ENCODE measurements at places on chromosomes 2 and 18.

DNA sequence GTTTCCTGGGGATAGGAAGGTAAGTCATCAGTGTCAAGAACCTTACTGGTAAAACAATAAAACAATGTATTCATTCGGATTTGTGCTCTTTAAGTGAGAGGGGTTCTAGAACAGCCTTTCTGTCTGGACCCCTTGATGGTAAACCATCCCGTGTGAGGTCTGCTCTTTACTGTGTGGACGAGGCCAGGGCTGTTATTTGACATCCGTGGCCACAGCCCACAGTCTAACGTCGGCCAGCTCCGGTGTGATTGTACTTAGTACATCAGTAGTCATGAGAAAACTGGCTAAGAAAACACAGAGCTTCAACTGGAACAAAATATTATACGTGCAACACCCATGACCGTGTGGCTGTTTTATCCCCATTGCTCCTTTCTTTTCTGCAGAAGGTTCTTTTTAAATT, 62.0 kb downstream of the SLC35F5 start:
- no peak for DNase-seq

GRCh38 chr2:49687918-49688317, 533.6 kb upstream of the FSHR start:
- DNase-seq: no peak

- DNase-seq: no peak
Measured at GRCh38 chr2:8378016-8378810, 303.6 kb upstream of the ID2 start.

GRCh38 chr2:15584767-15585469, 6.8 kb upstream of the DDX1 start:
- DNase-seq: no peak

DNA sequence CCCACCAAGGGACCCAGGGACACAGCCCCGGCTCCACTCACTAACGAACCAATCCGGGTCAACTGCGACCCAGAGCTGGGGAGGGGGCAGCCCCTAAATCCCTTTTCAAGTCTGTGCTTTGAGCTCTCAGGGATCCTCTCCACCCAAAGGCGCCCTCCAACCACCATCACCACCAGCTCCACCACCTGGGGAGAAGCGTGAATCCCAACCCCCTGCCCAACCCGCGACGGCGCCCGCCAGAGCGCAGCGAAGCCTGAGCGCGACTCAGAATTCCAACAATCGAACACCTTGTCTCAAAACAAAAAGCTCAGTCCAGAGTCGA, 497 bp downstream of the DSC3 start:
- no peak for DNase-seq

DNA sequence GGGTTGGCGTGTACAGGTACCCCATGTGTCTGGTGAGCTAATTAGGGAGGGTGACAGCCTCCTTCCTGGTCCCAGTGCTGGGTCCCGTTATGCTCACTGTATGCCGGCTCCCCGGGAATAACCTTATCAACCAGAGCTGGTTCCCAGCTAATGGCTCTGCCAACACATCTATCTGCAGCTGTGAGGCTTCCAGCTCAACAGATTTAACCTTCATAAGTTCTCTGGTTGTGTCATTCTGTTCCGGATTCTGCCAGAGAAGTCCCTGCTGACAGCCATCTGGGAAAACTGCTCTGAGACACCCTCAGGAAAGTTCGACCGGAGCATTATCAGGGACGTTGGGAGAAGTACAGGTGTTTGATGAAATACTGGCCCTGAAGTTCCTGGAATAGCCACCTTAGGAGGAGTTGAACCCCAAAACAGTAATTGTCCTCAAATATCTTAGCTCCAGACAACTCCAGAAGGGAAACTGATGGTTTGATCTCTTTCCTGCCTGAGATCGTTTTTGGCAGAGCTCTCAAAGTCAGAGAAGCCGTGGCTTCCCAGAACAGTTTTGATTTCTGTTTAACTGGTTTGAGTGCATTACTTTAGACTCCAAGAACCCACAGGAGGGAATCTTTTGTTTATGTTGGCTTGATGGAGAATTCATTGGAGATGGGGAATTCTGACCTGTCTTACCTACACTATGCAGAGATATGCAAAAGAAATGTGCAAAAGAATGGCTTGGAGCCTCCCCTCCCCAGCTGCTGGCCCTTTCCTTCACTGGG, 39.4 kb upstream of the TXNDC2 start:
- no peak for DNase-seq

DNA sequence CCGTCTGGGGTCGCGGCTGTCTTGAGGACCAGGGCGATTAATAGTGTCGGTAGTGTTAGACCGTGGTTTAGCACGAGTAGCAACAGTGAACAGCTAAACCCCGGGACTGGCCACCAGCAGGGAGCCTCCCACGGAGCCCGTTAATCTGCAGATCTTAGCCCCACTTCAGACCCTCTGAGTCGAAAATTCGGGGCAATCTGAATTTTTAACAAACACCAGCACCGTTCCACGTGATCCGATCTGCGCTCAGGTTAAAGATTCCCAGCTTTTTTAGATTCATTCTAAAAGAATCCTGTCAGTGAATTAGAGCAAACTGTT, 479 bp upstream of the ATP5F1A start:
- no peak for DNase-seq

DNA sequence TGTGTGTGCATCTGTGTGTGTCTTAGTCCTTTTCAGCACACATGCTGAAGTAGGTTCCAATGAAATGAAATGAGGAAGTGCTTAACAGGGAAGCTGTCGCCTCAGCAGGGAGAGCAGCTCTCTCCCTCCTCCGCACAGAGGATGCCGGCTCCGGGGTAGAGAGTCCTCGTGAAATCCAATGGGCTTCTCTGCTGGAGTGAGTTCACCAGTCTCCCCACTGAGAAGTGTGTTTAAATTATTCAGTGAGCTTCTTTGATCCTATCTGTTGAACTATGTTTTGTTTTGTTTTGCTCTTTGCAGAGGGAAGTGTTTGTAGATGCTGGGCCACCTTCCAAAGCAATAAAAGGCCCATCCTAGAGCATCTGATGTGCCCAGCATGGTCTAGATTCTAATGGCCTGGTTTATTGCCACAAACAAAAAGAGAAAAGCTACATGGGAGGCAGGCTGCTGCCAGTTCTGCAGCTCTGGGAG, 6.7 kb downstream of the PPP1R7 start:
- no peak for DNase-seq

DNA sequence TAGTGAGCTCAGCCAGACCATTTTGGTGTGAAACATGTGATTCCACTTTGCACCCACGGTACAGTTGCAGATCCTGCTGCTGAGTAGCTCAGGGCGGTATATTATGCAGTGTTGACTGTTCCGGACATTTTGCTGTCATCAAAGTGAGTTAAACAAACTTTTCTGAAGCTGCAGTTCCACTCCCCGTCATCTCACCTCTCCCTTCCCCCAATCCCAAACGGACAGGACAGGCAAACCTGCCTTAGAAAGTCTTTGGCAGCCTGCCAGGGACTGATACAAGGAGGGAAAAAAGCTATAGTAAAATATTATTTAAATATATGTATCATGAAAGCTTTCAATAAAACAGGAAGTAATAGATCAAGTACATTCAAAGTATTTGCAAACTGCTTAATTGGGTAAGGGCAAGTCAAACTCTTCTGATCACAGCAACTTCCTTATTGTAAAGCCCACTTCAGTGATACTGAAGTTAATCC, 35.5 kb upstream of the SP5 start:
- no peak for DNase-seq

- DNase-seq: no peak
Measured at GRCh38 chr2:28268386-28268785, 124.3 kb upstream of the FOSL2 start.

DNA sequence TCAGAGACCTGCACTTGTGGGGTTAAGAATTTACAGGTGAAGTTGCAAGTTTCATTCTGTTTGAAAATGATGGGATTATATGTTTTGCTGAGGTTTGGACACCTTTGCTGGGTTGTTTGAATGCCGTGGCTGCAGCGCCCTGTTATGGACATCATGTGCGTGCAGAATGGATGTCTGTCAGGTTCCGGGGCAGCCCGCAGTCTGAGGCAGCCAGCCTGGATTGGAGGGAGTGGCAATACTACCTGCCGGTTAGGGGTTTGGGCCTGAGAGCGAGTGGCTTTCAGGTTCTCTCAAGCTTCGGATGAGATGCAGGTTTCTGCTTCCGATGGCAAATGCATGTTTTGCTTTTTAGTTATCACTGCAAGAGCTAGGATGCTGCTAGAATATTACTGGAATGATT, 1.1 kb downstream of the CASP8 start:
- DNase-seq: no peak

DNA sequence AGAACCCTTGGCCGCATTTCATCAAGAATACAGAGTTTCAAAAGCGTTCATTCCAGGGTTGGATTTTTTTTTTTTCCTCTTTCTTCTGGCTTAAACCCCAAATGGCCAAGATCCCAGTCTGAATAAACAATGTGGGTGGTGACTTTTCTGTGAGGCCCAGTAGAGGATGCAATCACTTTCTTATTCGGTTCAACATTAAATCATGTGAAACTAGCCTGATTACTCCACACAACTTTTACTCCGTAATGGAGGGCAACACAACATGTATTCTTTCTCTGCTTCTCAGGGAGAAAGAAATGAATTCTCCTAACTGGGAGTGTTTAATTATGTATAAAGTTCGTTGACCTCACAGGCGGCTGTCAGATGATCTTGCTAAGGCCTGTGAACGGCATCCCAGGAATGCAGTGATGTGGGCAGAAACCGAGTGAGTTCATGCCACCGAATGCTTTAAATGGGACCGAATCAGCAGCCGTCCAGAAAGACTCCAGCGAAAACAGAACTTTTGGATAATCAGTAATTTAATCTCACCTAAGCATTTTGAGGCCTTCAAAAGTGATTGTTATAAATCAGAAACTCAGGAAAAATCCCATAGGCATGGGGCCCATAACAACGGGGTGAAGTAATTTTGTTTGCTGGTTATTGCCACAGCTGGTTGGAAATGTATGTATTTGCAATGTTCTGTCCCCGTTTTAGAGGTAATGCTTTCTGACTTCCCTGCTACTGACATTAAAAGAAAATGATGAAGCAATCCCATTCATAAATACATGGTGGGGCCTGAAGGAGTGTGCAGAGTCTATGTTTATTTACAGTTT, 81.5 kb downstream of the BCL2 start:
- no peak for DNase-seq

DNA sequence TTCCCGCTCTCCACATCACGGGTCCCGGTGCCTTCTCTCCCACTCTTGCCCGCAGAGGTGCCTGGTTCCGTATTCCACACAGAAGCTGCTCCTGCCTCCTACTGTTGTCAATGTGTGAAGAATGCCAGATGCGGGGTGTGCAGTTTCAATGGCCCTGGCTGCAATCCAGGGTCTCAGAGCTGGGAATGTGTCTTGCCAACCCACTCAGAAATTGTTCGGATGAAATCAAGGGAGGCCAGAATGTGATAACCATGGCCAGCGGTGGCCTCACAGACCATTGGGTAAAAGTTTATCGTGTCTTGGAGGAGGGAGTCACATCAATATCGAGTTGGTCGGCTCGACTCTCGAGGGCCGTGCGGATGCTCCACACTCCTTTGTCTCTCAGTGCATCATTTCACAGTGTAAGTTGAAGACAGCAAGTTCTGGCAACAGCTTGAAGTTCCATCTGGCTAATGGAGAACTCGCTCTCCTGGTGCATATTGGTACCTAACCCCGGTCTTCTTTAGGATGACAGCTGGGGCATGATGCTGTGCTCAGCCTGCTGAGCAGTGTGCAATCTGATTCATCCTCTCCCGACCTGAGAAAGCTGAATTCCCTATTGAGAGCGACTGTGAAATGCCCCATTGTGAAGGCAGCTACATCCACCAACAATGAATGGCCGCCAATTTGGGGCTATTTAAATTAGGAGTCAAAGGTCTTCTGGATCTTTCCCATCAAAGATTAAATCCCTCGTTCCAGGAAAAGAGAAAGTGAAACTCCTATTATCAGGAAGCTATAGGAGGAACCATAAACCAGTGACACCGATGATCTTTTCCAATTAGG, 389.0 kb downstream of the SOX11 start:
- DNase-seq: no peak

- DNase-seq: no peak
Measured at GRCh38 chr18:635171-635570, 22.3 kb upstream of the TYMS start.

DNA sequence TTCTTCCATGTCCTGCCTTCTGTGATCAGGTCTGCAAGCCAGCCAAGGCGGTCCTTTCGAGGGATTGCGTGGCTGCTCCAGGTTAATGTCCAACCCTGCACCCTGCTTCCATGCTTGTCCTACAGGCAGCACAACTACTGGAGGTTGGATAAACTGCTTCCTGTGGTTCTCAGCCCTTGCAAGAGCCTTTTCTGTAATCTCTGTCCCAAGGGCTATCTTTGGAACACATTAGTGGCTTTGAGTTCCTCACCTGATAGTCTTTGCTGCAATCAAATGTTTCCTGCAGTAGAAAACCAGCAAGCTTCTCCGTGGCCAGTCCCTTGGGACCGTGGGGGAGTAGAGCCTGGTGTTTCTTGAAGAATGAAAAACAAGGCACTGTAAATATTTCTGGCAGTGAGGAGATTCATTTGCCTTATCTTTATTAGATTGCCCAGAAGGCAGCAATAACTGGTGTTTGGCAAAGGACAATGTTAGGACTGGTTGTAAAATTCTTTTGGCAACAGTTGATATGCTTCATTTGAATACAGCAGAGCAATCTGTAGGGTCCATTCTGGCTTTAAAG, 214.4 kb downstream of the FHOD3 start:
- DNase-seq: no peak

DNA sequence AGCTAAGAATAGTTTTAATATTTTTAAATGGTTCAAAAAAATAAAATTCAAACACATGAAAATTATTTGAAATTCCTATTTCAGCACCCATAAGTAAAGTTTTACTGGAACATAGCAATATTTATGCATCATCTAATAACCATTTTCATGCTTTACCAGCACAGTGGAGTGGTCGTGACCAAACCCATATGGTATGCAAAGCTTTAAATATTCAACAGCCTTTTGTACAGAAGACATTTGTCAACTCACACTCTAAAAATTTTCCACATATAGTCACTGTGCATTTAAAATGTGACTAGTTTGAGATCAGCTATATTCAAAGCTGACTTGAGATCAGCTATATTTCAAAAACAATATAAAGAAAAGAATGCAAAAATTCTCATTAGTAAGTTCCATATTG, 46.2 kb downstream of the PUM2 start:
- DNase-seq: no peak
